NCI-H774 (cell line): ENCODE measurements at places on chromosomes 3 and 15.

DNA sequence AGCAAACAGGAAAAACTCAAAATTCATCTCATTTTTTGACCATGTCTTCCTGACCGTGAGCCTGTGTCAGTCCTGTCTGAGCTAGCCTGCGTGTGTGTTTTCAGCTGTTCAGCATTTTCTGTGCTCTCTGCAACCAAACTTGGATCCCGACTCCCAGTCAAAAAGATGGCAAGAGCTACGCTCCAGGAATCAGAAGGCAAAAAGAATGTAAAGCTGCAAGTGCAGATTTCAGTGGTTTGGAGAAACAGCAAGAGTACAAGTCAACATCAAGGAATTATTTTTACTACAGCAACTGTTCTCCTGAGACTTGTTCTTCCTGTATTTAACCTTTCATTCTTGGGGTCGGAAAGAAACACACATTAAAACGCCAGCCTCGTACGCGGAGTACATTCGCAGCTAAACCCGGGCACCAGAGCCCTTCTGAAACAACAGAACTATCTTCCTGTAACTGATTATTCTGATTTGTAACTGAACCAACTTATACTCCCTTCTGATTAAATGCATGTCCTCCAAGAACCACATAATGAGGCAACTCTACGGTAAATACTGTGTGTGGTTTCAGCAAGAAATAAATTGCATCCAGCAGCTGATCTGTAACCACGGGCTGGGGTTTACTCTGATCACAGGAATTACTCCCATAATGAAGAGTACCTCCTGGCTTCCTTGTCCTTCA is 107.4 kb downstream of the LRIG1 start:
- DNase-seq = no peak

GRCh38 chr15:95469496-95470000 is 861.0 kb upstream of the NR2F2 start:
- no peak for DNase-seq

DNA sequence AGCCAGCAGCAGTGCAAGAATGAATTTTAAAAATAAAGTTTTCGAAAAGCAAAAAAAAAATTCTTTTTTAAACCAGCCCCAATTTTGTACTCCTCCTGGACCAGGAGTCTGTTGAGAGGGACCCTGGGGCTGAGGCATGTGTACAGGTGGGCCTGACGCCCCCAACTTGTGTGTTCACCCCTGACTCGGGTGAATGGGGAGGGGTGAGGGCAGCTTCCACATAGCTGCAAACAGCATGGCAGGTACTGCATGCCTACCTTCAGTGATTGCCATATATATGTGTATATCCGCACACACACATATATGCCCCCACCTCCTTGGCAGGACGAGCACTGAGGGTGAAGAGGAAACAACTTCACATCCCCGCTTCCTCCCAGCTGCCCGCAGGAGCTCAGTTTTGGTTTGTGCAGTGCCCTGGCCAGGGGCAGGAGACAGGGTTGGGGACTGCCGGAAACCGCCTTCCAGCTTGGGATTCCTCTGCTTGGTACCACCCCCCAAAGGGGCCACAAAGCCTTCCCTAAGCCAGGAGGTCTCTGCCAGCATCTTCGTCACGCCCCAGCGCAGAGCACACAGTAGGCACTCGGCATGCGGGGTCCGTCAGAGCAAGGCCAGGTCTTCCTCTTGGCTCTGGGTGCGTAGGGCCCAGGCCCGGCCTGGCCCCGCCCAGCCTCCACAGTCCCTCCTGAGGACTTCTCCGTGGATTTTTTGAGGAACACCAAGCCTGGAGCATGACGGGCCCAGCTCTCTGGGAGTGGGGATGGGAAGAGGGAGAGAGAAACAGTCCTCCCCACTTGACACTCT is 61.8 kb upstream of the RPL32 start:
- DNase-seq = no peak

- peak; percentile 59 for DNase-seq
Measured at GRCh38 chr15:70264014-70264582, 166.4 kb upstream of the TLE3 start.

DNA sequence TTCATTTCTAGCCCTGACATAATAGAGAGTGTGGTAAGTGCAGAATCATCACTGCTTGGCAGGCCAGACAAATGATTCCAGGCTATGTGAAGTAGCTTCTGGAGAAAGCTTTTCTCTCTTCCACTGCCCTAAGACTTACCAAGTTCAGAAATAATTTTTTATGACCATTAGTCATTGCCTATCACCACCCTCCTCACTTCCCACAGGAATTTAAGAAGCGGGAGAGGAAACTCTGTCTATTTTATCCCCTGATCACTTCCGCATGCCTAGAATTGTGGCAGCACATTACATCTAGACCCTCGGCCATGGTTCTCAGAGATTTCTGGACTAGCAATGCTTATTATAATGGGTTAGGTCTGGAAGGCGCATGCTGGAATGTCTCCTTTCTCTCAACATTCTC is 397.8 kb upstream of the NR2F2 start:
- DNase-seq = no peak

GRCh38 chr3:142003291-142003690 is 126.8 kb downstream of the ATP1B3 start:
- DNase-seq = no peak

- no peak for DNase-seq
Measured at GRCh38 chr15:98651581-98652220, 3.4 kb downstream of the IGF1R start.

DNA sequence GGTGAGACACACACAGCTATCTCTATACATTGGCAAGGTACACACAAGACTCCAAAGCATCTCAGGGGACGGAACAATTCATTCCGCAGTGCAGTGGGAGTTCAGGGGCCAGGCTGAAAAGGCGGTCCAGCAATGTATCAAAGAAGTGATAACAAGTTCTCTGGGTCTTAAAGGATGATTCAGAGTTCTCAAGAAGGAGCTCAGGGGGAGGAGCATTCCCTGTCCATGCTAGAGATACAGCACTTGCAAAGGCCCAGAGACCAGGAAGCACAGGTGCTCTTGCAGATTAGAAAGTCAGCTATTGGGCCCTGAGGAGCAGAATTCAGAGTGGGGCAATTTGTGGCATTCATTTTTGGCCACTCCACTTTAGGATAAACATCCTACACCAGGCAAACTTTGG is 34.9 kb downstream of the MECOM start:
- DNase-seq = no peak

DNA sequence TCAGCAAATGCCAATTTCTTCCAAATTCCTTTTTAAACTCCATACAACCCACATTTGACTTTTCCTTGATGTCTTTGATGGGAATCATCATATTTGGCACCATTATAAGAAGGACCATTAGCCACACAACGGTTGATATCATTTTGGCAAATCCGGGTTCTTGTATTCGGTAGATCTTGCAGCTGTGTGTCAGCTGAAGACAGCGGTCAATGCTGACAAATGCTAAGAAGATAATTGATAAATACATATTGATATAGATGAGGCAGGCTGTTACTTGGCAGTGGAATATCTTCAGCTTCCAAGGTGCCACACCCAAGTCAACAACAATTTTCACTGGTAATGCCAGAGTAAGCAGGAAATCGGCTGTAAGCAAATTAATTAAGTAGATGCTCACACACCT is 4.2 kb downstream of the GPR171 start:
- DNase-seq = no peak

DNA sequence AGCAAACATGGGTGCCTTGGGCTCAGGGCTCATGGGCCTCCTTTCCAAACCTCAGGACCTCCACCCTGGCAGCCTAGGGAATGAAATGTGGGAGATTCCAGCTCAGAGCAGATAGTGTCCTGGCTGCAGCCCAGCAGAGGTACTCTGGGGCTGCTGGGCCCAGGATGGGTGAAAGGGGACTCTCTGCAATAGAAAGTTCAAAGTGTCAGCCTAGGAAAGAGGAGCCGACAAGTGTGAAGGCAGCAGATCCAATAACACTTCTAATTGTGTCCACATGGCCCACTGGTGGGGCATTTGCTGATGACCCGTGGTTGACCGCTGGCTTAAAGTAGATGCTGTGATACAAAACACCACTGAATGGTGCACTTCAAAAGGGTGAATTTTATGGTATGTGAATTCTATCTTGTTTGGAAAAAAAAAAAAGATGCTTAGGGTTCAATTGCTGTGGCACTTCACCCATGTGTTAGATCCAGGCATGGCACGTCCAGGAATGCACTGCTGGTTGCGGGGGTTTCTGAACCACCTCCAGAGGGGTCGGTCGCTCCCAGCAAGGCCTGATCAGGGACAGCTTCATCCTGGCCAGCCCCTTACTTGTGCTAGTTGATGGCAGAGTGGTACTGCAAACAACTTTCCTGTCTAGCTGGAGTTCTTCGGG is 20.9 kb downstream of the AMOTL2 start:
- DNase-seq = no peak
